Ecto neural progenitor cell (in vitro differentiated cells): ENCODE measurements at places on chromosomes 16 and 17.

DNA sequence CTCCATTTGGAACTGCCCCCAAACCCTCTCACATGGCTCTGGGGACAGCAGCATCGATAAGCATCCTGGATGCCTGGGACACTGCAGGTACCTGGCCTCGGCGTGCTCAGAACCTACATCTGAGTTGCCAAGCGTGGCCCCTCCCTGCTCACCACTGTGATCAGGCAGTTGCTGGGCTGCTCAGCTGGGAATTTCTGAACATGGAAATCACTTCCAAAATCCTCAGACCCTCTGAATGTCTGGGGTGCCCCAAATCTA is 6.3 kb downstream of the CDH5 start:
- DNase-seq: no peak

DNA sequence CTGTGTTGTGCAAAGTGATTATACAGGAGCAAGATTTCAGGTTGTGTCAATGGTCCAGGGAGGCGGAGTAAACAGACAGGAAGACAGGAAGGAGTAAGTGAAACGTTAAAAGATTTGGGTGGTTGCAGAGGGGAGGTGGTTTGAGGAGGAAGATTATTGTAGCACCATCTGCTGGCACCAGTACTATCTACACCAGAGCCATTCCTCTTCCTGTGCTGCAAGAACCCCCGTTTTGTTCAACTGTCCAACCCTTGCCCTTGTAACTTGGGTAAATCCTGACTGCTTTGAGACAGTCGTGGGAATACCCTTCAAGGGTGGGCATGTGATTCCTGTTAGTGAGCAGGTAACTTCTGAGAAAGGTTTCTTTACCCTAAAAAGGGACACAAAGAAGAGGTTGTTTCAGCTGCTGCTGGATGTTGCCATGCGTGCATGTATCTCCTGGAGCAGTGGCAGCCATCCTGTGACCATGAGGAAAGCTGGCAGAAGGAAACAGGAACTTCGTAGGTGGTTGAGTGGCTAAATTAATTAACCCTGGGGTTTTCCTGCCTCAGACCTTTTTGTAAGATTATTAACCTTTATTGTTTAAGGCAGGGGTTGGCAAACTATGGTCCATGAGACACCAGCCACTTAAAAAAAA is 124.1 kb downstream of the PRKCA start:
- DNase-seq: no peak

DNA sequence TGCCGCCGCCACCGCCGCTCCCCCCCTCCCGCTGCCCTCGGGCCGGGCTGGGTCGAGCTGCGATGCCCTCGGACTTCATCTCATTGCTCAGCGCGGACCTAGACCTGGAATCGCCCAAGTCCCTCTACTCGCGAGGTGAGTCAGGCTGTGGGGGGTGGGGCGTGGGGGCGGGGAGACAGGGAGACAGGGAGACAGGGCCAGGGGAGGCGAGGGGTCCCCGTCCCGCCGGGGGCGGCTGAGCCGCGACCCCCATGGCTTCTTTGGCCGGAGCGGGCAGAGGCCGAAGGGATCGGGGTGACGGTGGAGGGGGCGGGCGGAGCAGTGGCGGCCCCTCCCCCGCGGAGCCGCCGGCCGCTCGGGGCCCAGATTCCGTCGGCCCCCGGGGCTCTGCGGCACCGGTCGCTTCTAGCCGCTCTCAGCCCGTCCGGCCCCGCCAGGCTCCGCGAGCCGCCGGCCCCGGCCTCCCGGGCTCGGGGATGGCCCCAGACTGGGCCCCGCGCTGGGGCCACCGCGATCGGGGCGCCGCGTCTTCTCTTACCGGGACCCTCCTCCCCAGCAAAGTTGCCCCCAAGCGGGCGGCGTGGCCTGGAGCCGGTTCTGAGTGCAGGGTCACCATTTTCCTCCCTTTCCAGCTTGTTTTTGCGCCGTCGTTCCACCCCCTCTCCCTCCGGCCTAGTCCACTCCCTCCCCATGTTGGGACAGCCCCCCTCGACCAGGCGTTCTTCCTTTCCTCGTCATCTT is 644 bp downstream of the NFAT5 start:
- DNase-seq: no peak

GRCh38 chr17:69763503-69763902 is 311.5 kb upstream of the KCNJ16 start:
- DNase-seq: no peak

DNA sequence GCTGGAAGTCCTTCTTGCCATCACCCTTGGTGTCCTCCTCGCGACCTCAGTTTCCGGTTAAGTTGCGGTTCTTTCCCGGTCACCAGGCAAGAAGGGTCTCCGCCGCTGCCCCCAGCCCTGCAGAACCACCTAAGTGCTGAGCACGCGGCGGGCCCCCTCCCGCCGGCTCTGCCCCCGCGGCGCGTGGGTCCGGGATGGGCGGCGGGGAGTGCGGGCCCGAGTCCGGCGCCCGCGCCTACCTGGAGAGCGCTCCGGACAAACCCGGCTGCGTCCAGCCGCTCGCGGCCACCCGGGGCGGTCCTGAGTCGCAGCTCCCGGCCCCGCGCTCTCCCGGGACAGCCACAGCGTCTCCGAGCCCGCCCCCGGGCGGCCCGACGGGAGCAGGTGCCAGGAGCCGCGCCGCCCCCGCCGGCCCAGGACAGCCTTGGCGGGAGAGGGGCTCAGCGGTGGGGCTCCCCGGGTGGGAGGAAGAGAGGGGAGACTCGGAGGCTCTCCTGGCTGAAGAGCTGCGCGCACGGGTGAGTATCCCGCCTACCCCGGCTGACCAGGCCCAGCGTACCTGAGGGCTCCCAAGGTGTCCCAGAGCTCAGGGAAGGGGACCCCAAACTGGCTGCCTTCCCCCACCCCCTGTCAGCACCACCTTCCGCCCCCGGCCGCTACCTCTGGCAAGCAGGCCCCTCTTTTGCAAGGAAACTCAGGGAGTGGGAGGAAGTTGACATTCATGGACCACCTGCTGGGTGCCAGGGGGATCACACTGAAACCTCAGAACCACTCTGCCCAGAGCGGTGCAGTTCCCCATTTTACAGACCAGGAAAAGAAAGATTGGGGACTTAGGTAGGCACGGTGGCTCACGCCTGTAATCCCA is 22.2 kb upstream of the C17orf113 start:
- peak; percentile 78 for DNase-seq

DNA sequence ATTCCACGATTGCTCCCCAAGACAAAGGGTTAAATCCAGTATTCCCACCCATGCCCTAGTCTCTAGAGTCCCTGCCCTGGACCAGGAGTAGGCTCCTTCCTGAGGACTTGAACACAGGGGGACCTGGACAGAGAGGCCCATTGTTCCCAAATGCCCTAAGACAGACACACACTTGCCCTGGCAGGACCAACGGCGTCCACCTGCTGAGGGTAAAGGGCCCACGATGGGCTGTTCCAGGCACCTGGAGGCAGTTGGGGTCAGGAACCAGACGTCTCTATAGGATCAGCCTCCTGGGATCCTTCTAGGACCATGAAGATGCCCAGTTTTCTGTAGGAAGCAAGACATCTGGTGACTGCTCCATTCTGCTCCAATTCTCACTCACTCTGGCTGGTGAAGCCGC is 39.3 kb downstream of the TNFRSF13B start:
- DNase-seq: no peak

GRCh38 chr17:4556996-4557395 is 1.8 kb upstream of the MYBBP1A start:
- DNase-seq: no peak

- no peak for DNase-seq
Measured at GRCh38 chr17:40022497-40022896, 7.3 kb downstream of the CSF3 start.

DNA sequence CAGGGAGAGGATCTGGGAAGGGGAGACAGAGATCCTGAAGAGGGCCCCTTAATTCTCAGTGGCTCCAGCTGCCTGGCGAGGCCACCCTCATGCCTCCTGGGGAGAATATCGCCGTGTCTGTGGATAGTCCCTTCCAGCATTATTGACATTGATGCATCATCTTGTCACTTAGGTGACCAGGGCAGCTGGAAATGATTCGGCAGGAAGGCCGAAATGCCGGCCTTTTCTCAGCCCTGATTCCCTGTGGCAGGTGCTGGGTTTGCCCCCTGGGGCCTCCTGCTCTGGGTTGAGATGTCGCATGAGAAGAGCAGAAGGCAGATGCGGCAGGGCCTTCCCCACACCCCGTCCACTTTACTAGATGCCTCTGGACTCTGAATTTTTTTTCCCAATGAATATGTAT is 89.5 kb downstream of the RAP1GAP2 start:
- no peak for DNase-seq

DNA sequence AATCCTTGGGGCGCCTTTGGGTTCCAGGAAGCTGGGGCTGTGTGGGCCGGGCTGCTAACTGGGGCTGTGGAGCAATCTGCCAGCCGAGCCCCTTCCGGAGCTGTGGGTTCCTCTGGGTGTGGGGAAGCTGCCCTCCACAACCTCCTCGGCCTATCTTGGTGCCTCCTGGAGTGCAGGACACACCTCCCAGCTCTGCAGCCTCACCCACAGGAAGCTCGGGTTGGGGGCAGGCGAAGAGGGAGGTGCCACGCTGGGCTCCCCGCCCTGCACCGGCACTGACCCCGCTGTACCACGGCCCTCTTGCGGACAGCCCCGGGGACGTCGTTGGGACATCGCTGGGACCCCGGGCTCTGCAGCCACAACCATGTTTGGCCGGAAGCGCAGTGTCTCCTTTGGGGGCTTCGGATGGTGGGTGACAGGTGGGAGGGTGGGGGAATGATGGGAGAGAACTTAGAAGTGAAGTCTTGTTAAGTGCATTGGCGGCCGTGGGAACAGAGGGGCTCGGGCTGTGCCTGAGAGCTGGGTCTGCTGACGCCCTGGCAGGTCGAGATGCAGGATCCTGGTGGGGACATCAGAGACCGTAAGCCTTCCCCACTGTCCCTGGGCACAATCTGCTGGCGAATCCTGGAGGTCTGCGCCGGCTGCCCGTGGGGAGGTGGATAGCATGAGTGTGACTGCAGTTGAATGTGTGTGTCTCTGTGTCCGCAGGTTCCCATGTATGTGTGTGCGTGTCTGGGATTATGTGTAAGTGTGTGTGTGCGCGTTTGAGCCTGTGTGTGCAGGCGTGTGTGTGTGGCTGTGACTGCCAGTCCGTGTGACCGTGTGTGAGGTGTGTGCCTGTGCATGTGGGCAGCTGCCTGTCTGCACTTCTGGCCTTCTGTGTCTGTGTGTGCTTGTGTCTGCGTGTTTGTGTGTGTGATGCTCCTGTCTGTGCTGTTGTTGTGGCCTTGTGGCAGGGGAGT is at the start of gene RAP1GAP2:
TSS of gene RAP1GAP2 (plus strand) at position 275 of the 962 bp plus-strand sequence. CDS start at position 365, 90 bp downstream.
- DNase-seq: no peak

DNA sequence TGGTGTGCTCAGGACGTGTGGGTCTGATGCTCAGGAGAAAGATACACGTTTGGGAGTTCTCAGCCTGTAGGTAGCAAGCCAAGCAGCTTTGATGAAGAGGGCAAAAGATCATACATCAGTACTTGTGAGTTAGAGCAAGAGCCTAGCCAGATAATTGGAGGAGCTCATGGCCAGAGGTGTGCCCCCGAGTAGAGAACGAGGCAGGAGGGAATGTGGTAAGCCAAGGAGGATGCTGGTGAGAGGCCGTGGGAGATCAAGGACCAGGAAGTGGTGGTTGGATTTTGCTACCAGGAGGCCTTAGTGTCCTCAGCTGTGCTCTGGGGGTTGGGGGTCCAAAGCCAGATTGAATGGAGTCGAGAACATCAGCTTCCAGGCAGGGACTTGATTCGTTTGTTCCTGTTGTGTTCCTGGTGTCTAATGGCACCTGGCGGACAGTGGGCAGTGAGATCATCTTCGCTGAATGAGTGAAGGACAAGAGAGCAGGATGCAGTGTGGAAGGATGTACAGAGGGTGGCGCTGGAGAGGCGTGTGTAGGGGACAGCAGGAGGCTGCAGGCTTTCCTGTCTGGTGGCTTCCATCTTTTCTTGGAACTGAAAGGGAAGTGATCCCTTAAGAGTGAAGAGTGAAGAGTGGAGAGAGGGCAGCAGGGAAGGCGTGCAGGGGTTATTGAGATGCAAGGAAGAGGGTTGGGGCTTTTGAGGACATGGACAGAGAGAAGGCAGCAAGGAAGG is 11.6 kb downstream of the FBXL19 start:
- peak; percentile 68 for DNase-seq

- no peak for DNase-seq
Measured at GRCh38 chr17:17385491-17385890, 82.3 kb downstream of the NT5M start.

GRCh38 chr17:18362698-18363100 is 651 bp downstream of the SHMT1 start:
- DNase-seq: peak; percentile 65

GRCh38 chr17:57679906-57680695 is 65.0 kb downstream of the CCDC182 start:
- peak; percentile 24 for DNase-seq

GRCh38 chr17:77492446-77493237 is 351.9 kb downstream of the SEC14L1 start:
- DNase-seq: no peak

- DNase-seq: no peak
Measured at GRCh38 chr17:5896215-5896614, 174.0 kb upstream of the WSCD1 start.

DNA sequence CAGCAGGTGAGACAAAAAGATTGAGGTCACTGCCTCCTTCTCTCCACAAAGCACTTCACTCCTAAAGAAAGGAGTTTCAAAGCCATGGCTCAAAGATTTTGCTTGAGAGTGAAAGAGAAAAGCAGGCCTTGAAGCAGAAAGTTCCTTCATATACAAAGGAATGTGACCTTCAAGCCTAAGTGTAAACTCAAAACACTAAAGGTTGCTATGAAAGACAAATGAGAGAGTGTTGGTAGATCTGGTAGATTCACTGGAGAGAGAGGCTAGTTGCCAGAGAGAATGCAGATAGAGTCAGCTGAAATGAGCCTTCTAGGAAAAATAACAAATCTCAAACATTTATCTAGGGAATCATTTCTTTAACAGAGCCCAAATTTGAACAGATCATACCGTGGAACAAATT is 305.2 kb downstream of the CDH8 start:
- no peak for DNase-seq

- DNase-seq: no peak
Measured at GRCh38 chr17:42849451-42850181, 1.4 kb upstream of the AOC3 start.

- DNase-seq: no peak
Measured at GRCh38 chr17:59859444-59860025, 33.2 kb downstream of the TUBD1 start.

DNA sequence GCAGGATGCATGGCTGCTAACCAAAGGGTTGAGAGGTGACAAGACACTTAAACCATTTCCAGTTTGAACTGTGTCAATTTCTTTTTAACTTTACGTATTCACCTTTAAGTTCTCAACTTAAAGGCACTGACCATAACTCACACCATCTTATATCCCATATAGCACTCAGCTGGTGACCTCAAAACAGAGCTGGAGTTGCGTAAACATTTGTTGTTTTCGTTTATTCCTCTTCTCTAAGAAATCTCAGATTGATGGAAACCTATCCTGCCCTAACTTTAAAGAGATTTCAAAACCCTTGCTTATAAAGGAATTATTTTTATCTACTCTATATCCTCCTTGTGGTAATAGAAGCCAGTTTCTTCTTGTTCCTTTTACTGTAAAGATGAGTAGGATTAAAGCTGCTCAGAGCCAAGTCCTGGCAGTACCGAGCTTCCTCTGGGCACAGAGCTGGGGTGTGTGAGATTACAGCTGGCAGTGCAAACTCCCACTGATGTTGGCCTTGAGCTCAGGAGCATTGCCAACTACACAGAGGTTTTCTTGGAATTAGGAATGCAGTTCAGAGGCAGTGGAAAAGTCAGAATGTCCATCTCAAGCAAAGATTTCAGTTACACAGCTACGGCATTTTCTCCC is 1.3 kb downstream of the KCTD2 start:
- DNase-seq: no peak
